Ascending aorta (tissue), 2 donors: ENCODE measurements at places on chromosomes 1 and 21.

- no peak for DNase-seq
Observed at GRCh38 chr1:54152696-54153095, at the start of gene CDCP2. Gene CDCP2 (minus strand): TSS chr1:54153000. CDS start chr1:54152922, 78 bp downstream.

DNA sequence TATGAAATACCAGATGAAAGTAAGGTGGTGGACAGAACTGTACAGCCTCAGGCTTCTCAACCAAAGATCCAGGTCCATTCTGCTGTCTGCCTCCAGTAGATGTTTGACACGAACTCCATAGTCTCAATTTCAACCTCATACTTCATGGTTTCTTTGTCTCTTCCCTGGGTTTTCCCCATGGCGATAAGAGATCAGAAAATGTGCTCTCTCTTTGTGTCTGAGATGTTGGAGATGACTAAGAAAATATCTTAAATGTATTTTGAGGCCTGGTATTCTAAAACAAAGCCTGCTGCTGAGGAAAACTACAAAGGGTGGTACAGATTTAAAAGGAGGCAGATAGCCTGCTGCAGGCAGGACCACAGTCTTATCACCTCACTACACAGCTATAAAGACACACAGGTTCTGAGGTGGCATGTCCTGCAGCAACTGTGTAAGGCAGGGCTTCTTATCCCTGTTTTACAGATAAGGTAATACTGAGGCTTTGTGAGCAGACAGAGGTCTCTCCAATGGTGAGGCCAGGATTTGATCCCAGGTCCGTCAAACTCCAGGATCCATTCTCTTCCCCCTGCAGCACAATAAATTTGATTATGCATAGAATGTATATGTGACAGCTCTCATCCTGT, 40.0 kb upstream of the CACNA1E start:
- DNase-seq: no peak

GRCh38 chr1:43488165-43488564, 34.4 kb upstream of the HYI start:
- DNase-seq: no peak

DNA sequence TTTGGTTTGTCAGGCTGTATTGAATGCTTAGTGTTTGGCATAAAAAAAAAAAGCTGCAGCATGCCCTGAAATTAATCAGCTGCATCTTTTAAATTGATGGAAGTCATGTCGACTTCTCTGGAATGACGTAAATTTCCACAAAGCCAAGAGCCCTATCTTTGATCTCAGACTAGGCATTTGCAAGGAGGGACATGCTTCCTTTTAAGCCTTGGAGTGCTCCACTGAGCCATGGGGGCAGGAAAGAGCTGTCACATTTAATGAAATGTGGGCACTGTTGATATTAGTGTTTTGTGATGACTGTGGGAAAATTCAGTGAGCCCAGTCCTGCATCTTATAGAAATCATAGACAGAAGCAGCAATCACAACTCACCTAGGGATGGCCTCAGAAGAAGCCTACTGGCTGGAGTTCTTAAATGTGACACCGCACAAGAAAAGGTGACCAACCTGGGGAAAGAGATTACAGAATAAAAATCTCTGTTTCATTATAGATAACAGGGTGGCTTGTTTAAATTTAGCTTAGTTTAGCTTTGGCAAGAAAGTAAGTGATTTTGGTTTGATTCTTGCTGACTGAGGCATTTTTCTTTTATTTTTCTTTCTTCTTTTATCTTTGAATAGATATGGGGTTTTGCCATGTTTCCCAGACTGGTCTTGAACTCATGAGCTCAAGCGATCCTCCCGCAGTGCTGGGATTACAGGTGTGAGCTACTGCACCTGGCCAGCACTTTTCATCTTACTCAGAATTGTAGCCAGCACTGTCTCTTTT, 188.2 kb downstream of the HHAT start:
- DNase-seq: no peak

- no peak for DNase-seq
Observed at GRCh38 chr1:190633488-190633887, 155.8 kb upstream of the BRINP3 start.
